Stimulated activated CD8-positive, alpha-beta memory T cell treated with anti-CD3 and anti-CD28 coated beads, Interleukin-2, amount 100 ng/mL, for 48 hours (primary cell): ENCODE measurements at places on chromosomes 12 and 14.

DNA sequence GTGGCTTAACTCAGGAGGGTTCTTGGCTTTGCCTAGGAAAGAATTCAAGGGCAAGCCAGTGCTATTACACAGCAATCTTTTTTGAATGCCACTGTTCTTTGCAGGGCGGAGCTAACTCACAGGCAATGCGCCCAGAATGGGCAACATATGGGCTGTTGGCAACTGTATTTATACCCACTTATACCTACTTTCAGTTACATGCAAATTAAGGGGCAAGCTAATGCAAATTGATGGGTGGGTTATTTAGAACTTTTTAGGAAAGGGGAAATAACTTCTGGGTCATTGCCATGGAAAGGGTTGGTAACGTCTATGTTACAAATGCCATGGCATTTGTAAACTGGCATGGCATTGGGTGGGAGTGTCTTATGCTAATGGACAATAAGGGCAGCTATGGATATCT, 85.4 kb downstream of the C12orf50 start:
- no peak for DNase-seq

DNA sequence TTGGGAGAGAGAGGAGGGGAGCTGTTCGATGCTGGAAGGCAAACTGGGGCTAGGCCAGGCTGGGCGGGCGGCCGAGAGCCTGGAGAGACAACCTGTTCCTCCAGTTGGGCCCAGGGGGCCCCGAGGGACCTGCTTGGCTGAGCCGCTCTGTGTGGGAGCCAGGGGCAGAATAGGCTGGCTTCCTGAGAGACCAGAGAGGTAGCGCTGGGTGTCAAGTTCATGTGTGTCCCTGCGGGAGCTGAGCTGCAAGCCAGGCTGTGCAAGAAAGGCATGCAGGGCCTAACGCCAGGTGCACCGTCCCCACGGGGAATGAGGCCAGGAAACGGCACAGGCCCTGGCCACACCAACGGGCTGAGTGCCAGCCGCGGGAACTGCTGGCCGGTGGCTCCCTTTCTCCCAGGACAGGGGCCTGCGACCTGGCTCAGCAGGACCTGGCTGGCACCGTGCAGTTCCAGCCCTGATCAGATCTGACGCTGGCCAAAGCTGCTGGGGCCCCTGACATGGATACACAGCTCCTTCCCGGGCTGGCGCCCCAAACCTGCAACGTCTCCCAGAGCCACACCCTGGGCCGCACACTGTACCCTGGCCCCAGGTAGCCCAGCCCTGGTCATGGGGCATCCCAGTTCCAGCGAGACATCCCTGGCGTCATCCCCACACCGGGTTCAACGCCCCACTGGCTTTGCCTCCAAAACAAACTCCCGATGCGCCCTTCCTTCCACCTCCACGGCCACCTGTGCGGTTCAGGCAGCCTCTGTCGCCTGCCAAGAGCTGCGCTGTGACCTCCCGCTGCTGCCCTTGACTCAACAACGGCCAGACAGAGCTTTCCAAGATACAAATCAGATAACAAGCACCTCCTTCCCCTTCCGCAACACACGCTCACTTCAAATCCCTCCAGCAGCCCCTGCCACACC, 65.0 kb downstream of the RFLNA start:
- no peak for DNase-seq

- no peak for DNase-seq
Measured at GRCh38 chr14:89673512-89674225, 256.6 kb upstream of the FOXN3 start.

DNA sequence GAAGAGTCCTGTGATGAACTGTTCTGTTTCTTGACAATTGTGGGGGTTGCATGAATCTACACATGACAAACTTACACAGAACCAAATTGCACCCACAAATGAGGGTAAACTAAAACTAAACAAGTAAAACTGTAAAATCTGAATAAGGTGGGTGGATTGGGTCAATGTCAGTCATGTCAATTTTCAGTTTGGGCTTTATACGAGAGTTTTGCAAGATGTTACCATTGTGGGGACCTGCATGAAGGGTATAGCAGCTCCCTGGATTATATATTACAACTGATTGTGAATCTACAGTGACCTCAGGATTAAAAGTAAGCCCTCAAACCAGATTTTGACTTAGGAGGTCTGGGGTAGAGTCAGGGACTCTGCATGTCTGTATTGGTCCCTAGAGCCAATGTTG, 101.5 kb upstream of the LHX5 start:
- DNase-seq: no peak

DNA sequence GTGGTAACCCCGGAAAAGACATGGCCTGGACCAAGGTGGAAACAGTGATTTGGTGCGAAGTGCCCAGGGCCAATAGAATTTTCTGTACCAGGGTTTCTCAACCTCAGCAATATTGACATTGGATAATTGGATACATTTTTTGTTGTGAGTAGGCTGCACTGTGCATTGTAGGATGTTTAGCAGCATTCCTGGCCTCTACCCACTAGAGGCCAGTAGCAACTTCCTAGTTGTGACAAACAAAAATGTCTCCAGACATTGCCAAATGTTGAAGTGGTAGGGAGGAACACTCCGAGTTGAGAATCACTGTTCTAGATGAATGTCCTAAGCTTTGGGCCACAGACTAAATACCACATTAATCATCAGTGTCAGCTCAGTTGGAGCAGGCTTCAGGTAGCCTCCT, 6.2 kb upstream of the CGRRF1 start:
- no peak for DNase-seq

- DNase-seq: no peak
Measured at GRCh38 chr12:60194678-60195077, 598.8 kb downstream of the SLC16A7 start.

GRCh38 chr12:111529424-111530368, 69.4 kb downstream of the ATXN2 start:
- DNase-seq: peak; percentile 38

- DNase-seq: no peak
Measured at GRCh38 chr12:117044790-117045159, 54.4 kb downstream of the TESC start.

GRCh38 chr14:52094546-52095271, 25.9 kb upstream of the NID2 start:
- no peak for DNase-seq

GRCh38 chr14:101575581-101575980, 14.3 kb downstream of the DIO3 start:
- DNase-seq: no peak

GRCh38 chr14:104665657-104666522, 23.5 kb upstream of the INF2 start:
- no peak for DNase-seq

- DNase-seq: no peak
Measured at GRCh38 chr12:90407841-90408240, 547.1 kb downstream of the CCER1 start.

GRCh38 chr12:114669401-114670290, 14.3 kb downstream of the TBX3 start:
- no peak for DNase-seq

- no peak for DNase-seq
Measured at GRCh38 chr14:52188381-52188780, 79.1 kb upstream of the PTGDR start.

- DNase-seq: no peak
Measured at GRCh38 chr12:83145325-83145840, 458.7 kb downstream of the TMTC2 start.

DNA sequence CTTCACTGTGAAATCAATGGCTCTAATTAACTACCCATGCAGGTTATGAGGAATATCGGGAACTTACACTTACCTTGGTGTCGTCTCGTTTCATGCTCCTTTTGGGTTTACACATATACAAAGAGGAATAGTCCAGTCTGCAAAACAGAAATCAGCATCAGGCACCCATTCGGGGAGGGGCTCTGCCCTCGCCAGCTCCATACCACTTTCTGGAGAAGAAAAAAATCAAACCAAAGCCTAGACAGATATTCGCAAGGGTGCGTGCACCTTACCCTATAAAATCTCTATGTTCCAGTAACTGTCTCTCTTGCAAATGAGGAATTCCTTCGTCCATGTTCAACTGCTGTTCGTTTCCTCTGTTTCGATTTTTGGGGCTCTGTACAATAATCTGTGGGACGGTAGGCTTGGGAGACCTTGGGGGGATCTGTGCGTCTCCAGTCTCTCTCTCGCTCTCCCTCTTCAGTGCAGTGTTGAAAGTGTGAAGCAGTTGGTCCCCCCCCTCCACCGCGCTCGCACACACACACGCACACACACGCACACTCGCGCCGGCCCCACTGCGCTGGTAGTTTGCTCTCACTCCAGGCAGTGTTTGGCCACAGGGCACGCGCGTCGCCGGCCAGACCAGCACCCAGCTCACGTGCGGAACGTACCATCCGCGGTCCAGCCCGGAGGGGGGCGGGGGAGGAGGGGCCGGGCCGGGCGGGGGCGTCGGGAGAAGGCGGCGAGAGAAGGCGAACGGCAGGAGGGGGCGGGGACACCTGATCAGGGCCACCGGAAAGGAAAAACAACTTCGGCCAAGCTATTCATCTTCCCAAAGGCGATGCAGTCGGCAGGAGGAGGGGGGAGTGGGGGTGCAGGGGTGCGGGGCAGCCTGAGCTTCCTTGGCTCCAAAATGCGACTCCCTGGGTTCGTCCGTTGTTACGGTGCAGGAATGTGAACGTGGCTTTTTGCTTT, at the start of gene BHLHE41:
BHLHE41 (minus strand) TSS at position 592 of the 954 bp plus-strand sequence; CDS start at position 334, 258 bp downstream.
- no peak for DNase-seq

GRCh38 chr14:38948171-38948570, 154.9 kb downstream of the SEC23A start:
- no peak for DNase-seq

DNA sequence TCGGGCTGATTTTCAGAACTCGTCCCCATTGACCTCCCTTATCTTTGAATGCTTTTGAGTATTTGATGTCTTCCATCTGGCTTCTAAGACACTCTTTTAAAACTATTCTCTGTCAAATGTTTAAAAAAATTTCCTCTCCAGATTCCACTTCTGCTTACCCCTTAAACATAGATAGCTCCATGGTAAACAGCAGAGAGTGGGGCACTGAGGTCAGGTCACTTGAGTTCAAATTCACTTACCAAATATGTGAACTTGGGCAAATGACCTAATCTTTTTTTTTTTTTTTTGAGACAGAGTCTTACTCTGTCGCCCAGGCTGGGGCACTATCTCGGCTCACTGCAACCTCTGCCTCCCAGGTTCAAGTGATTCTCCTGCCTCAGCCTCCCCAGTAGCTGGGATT, 126.8 kb upstream of the CPSF6 start:
- no peak for DNase-seq

DNA sequence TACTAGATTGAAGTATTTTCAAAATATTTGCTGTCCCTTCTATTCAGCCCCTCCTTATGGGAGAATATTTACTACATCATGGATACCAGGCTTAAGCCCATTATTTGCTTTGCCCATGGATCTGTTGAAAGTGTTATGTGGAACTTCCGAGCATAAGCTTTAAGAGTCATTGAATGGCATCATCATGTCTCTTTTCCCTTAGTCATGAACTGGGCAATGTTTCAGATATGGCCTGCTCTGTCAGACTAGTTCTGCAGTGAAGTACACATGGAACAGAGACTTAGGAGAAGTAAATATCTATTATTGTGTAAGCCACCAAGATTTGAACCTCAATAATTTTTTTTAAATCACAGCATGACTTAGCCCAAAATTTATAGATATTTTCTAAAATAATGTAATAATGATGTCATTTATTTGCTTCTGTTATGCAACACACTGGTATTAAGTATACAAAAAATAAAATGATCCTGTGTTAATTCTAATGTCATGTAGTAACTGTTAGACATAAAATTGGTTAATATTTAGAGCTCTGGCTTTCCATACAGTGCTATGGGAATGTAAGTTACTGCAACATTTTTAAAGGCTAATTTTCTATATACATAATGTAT, 1097.3 kb downstream of the SLC16A7 start:
- DNase-seq: no peak

GRCh38 chr12:94165138-94165537, 16.8 kb downstream of the PLXNC1 start:
- DNase-seq: no peak
